ENCODE measurements at places on chromosomes 7 and 10. TPM values are rescaled to one million over a fixed set of nuclear protein-coding genes. Genes with fewer than 3 reads are reported as not detected.

DNA sequence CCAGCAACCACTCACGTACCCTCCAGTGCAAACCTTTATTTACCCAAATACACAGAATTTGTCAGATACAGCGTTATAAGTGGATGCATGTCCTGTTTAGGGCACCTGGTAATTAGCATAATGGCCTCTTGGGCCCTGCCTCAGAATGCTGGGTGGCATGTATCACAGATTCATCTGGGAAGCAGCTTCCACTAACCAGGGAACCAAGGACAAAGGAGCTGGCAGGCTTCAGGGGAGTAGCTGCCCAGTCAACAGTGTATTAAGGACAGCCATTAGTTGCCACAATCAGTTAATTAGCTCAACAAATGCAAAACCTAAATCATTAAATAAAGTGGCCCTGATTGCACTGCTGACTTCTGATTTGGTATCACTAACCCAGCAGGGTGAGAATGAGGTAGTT, 105.7 kb downstream of the RAPGEF5 start:
- no peaks in the 10 kb centered on the region for H3K36me3 ChIP-seq
- DNase-seq, result no peak
- H3K27me3 ChIP-seq, result no peaks in the 10 kb centered on the region

Gene NPFFR1
- total RNA-seq, result 1.1 TPM

- no peak overlapping the region for H3K4me3 ChIP-seq
- no peak overlapping the region for H3K27ac ChIP-seq
- no peaks in the 10 kb centered on the region for H3K27me3 ChIP-seq
- H3K4me1 ChIP-seq, result no peaks in the 10 kb centered on the region
- H3K36me3 ChIP-seq, result no peaks in the 10 kb centered on the region
- DNase-seq, result no peak
Measured at GRCh38 chr7:75704928-75705327, 33.8 kb downstream of the HIP1 start.

GRCh38 chr10:3525832-3526449, 259.1 kb downstream of the KLF6 start:
- DNase-seq, result no peak
- H3K36me3 ChIP-seq, result no peaks in the 10 kb centered on the region
- H3K27me3 ChIP-seq, result no peaks in the 10 kb centered on the region

- peak overlapping the region; percentile 94 for H3K27ac ChIP-seq
- H3K27me3 ChIP-seq, result no peaks in the 10 kb centered on the region
- H3K4me1 ChIP-seq, result peaks cover 16% of the 10 kb centered on the region
- no peaks in the 10 kb centered on the region for H3K36me3 ChIP-seq
- DNase-seq, result no peak
- peak overlapping the region; percentile 76 for H3K4me3 ChIP-seq
Measured at GRCh38 chr7:79455173-79455790, 1.8 kb upstream of the MAGI2 start.

DNA sequence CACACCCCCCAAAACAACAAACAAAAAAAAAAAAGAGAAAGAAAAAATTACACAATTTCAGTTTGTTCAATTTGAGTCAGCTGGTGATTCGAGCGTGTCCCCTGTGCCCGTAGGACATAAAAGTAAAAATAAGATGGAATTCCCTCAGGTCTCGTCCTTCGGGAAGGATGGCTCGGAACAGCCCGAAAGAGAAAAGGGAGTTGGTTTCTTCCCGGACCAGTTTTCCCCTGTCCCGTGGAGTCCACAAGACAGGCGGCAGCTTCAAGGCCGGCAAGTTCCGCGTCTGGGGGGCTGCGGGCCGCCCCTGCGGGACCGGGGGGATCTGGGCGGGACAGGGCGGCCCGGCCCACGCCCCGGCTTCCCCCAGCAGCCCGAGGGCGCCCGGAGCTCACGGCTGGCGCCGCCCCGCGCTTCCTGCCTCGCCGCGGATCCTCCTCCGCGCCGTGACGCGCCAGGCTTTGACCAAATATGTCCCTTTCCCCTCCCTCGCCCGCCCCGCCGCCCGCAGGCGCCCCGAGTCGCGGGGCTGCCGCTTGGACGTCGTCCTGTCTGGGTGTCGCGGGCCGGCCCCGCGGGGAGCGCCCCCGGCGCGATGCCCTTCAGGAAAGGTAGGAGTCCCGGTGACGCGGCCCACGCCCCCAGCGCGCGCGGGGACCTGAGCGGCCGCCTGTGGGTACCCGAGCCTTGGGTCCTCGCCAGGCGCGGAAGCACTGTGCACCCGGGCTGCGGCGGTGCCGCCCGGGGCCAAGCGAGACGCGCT, 55.8 kb downstream of the RBM17 start:
- H3K4me3 ChIP-seq, result peak overlapping the region; percentile 79
- H3K27ac ChIP-seq, result peak overlapping the region; percentile 84
- peaks cover 16% of the 10 kb centered on the region for H3K4me1 ChIP-seq
- H3K27me3 ChIP-seq, result no peaks in the 10 kb centered on the region
- DNase-seq, result peak; percentile 96

DNA sequence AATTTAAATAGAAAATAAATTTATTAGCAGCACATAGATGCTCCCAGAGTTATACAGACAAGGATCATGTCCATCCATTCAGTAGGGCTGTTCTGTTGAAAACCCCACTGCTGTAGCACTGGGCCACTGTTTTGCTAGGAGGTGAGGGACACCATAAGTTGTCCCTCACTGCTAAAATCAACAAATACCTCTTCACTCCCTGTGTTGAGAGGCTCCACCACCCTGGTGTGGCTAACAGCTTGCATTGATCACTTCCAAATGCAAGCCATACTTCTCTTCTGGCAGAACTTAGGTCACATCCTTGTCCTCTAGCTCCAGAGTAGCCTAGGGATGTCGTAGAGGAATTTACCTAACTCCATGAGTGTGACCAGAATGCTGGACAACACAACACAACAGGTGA, 55.4 kb downstream of the MDFIC start:
- DNase-seq, result no peak
- H3K27ac ChIP-seq, result no peak overlapping the region

DNA sequence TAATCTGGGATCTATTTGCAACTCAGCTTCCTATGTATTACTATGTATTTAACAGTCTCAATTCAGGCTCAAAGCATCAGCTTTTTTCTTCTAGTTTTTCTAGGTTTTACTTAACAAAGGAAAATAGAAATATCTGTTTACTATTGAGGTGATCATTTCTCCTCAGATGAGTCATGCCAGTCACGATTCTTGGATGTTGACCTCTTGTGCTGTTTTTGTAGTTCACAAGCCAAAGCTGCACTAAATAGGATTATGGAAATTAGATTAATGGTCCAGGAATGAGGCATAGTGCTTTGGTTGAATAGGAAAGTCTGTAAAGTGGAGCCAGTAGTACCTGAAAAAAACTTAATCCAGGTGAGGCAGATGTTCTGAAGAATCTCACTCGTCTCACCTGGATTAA, 198.3 kb upstream of the KAT6B start:
- no peak for DNase-seq
- no peak overlapping the region for H3K27ac ChIP-seq
- H3K27me3 ChIP-seq, result no peaks in the 10 kb centered on the region
- no peak overlapping the region for H3K4me3 ChIP-seq
- no peaks in the 10 kb centered on the region for H3K4me1 ChIP-seq

DNA sequence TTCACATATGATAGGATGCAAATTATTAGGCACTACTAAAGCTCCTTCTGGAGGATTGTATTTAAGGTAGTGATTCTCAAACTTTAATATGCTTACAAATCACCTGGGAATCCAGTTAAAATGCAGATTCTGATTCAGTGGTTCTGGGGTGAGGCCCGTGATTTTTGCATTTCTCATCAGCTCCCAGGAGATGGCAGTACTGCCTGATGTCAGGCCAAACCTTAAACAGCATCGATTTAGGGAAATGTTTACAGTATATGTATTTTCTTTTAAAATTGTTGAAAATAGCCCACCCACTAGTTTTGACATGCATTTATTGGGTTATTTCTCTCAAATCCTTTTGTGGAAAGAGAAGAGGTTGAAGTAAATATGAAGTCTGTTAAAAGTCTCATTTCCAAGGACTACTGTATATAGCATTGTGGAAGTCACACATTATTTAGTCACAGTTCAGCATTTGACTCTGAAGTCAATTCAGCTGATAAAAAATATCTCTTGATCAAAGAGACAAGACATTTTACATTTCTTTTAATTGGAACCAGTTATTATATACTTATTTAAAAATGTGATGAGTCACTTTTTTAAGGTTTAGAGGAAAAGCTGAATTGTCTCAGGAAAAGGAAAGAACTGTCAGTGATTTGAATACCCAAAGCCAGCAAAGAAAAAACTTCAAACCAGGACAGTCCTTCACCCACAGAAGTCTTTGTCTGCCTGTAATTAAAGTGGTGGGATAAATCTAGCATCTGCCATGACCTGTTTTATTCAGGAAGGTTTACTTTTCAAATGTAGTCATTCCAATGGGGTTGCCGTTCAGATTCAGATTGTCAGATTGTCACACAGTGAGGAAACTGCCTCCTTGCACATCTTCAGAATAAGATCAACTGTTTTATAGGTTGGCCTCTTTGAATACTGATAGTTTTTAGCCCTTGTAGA, 21.1 kb upstream of the HBP1 start:
- H3K27ac ChIP-seq, result no peak overlapping the region
- peaks cover 4% of the 10 kb centered on the region for H3K4me1 ChIP-seq
- no peaks in the 10 kb centered on the region for H3K36me3 ChIP-seq
- H3K4me3 ChIP-seq, result no peak overlapping the region

GRCh38 chr10:30185916-30186315, 126.5 kb upstream of the JCAD start:
- H3K27ac ChIP-seq, result no peak overlapping the region
- H3K4me1 ChIP-seq, result peaks cover 21% of the 10 kb centered on the region
- H3K27me3 ChIP-seq, result no peaks in the 10 kb centered on the region
- DNase-seq, result no peak
- no peak overlapping the region for H3K4me3 ChIP-seq
- no peaks in the 10 kb centered on the region for H3K36me3 ChIP-seq

Gene LIPF
- not detected for total RNA-seq

DNA sequence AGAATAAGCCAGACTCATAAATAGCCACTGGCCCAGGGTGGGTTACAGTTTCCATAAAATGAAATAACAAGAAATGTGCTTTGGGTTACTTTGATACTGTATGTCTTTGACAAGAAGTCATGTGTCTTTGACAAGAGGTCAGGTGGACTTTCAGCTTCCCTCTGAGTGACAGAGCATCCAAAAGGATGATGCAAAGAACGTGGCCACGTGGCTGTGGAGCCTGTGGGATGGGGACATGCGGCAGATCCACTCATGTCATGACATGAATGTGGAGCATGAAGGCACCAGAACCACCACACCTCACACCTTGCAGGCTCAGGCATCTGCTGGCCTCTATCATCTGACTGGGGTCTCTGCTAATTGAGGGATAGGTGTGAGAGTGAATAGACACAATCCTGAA, 37.1 kb upstream of the CUX1 start:
- no peaks in the 10 kb centered on the region for H3K36me3 ChIP-seq
- H3K27ac ChIP-seq, result no peak overlapping the region
- H3K27me3 ChIP-seq, result no peaks in the 10 kb centered on the region

Gene COBL
- 29.2 TPM for total RNA-seq

Gene AASS
- 35.6 TPM for total RNA-seq

GRCh38 chr10:119221666-119222065, 14.3 kb downstream of the GRK5 start:
- no peaks in the 10 kb centered on the region for H3K27me3 ChIP-seq
- H3K27ac ChIP-seq, result peak overlapping the region; percentile 74

DNA sequence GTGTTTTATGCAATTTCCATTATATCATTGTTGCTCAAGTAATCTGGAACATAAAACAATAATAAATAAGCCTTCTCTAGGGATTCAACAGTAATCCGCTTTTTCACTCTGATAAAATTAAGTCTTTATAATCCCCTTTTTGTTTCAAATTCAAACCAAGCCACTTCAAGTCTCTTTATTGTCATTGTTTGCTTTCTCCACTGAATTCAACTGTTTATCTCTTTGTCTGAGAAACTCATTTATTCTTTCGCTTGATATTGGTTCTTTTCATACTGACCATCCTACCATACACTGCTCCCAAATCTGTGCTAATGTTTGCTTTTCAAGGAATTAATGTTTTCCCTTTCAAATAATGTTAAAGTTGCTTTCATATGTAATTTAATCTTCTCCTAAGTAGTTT, 550.4 kb upstream of the PCDH15 start:
- no peak overlapping the region for H3K4me3 ChIP-seq
- no peak overlapping the region for H3K27ac ChIP-seq

DNA sequence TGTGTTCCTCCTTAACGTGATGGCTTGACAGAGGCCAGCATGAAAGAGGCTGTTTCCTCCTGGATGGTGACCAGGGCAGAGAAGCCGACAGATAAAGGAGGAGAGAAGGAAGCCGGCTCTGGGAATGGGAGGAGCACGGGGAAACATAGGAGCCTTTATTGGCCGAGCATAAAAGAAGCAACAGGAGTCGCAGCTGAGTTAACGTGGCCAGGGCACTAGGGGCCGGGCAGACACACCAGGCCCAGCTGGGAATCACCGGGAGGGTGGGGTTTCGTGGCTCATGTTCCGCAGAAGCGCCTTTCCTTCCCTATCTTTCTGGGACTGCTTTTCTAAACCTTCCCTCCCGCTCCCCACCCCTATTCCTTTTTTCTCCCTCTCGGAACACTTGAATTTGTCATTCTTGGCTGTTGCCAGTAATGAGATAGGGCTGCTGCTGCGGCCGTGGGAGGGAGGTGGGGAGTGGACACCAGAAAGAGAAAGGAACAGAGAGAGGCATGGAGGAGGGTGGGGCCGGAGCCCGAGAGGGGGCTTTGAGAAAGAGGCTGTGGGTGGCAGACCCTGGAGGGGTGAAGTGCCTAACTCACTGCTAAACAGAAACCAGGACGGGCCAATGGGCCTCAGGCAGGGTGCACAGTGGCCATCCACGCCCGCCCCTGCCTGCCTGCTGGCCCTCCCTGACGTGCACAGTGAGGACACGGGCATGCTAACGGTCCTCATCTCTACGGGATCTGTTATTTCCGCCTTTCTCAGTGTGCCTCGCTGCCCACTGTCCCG, 65.2 kb downstream of the COL13A1 start:
- H3K4me1 ChIP-seq, result peaks cover under 1% of the 10 kb centered on the region
- H3K27ac ChIP-seq, result peak overlapping the region; percentile 36
- DNase-seq, result no peak
- no peak overlapping the region for H3K4me3 ChIP-seq
- no peaks in the 10 kb centered on the region for H3K27me3 ChIP-seq
- no peaks in the 10 kb centered on the region for H3K36me3 ChIP-seq

- no peaks in the 10 kb centered on the region for H3K27me3 ChIP-seq
- H3K4me3 ChIP-seq, result no peak overlapping the region
- no peak for DNase-seq
- no peaks in the 10 kb centered on the region for H3K4me1 ChIP-seq
- H3K36me3 ChIP-seq, result no peaks in the 10 kb centered on the region
Measured at GRCh38 chr7:142838461-142839213, 16.2 kb upstream of the EPHB6 start.

Data from upper lobe of right lung (tissue), 1 donor.